ENCODE measurements at places on chromosomes 11 and 22. TPM values are rescaled to one million over a fixed set of nuclear protein-coding genes. Genes with fewer than 3 reads are reported as not detected.

Gene PRG3
- total RNA-seq: not detected

Gene NDUFS8
- 377 TPM for total RNA-seq

Gene WNT7B
- 52.5 TPM for total RNA-seq

Gene RTN4R
- 15.5 TPM for total RNA-seq

Gene CLDN25
- not detected for total RNA-seq

Gene CBY1
- 14.8 TPM for total RNA-seq
